ENCODE measurements at places on chromosomes 13 and 19.

GRCh38 chr13:75666646-75667351, 30.7 kb downstream of the LMO7 start:
- DNase-seq = no peak

DNA sequence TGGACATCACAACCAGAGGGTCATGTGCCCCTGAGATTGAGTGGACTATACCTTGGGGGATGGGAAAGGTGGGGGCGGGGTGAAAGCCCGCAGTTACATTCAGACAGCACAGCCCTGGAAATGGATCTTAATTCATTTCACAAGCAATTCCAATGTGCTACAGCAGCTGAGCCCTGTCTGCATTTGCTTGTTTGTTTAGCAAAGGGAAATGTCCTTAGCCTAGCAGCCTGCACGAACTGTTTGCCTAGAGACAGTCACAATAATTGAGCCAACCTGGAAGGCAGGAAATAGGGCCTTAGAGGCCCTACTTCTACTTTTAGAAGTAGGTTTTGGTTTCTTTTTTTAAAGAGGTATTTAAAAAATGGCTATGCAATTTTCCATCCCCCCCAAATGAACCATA, 177.3 kb upstream of the KL start:
- DNase-seq = no peak

DNA sequence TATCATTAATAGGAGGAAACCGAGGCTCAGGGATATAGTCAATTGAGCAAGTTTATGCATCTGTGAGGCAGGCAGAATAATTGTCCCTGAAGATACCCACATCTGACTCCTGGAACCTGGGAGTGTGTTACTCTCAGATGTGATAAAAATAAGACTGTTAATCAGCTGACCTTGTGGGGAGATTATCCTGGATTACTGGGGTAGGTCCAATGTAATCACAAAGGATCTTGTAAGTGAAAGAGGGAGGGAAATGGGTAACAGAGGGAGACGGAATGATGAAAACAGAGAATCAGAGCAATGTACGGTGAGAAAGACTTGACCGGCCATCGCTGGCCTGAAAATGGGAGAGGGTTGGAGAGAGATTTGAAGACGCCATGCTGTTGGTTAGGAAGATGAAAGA, 3.2 kb upstream of the EDDM13 start:
- no peak for DNase-seq

- no peak for DNase-seq
These were observed 5.3 kb upstream of the GPR4 start for GRCh38 chr19:45607071-45608029.

- DNase-seq = no peak
These were observed 14.3 kb downstream of the ACTL9 start for GRCh38 chr19:8684001-8684902.

GRCh38 chr13:64482373-64482772, 2747.8 kb downstream of the PCDH9 start:
- DNase-seq = no peak
